ENCODE measurements at places on chromosomes 16 and 17. TPM values are rescaled to one million over a fixed set of nuclear protein-coding genes. Genes with fewer than 3 reads are reported as not detected.

PTX4 gene
- total RNA-seq = not detected

PLA2G10 gene
- total RNA-seq = not detected

ADORA2B gene
- total RNA-seq = not detected

ZNF469 gene
- total RNA-seq = 2.0 TPM

SEPTIN12 gene
- total RNA-seq = not detected

LPO gene
- not detected for total RNA-seq

All from naive thymus-derived CD8-positive, alpha-beta T cell (primary cell).